Right renal cortex interstitium (tissue), 3 donors: ENCODE measurements at places on chromosomes 6 and 20. TPM values are rescaled to one million over a fixed set of nuclear protein-coding genes. Genes with fewer than 3 reads are reported as not detected.

Gene SAPCD1
- 2.1 TPM for polyA plus RNA-seq

Gene PACRG
- 20.7 TPM for polyA plus RNA-seq

Gene TFAP2A
- 27.9 TPM for polyA plus RNA-seq

Gene BMP2
- polyA plus RNA-seq, result 20.4 TPM

Gene PKHD1
- 25.1 TPM for polyA plus RNA-seq

Gene LTA
- polyA plus RNA-seq, result 0.15 TPM

Gene RUNX2
- polyA plus RNA-seq, result 3.1 TPM

Gene CD40
- polyA plus RNA-seq, result 6.5 TPM

Gene PI16
- polyA plus RNA-seq, result 1.4 TPM

Gene ZNF165
- 4.7 TPM for polyA plus RNA-seq

Gene CCN6
- 3.9 TPM for polyA plus RNA-seq

Gene BMP7
- polyA plus RNA-seq, result 71.8 TPM

Gene ABRACL
- 45.9 TPM for polyA plus RNA-seq

Gene C6orf15
- polyA plus RNA-seq, result not detected

Gene PROKR2
- not detected for polyA plus RNA-seq

Gene ARMC12
- polyA plus RNA-seq, result 0.48 TPM

Gene PNLDC1
- polyA plus RNA-seq, result 0.25 TPM

Gene SMLR1
- polyA plus RNA-seq, result 1.1 TPM

Gene OOEP
- polyA plus RNA-seq, result 0.51 TPM

Gene SLC52A3
- polyA plus RNA-seq, result 3.6 TPM

Gene RIMS1
- polyA plus RNA-seq, result 2.0 TPM

Gene SOX18
- polyA plus RNA-seq, result 6.5 TPM

Gene CD93
- polyA plus RNA-seq, result 39.5 TPM

Gene IRF4
- polyA plus RNA-seq, result 0.11 TPM

Gene MTFR2
- 2.4 TPM for polyA plus RNA-seq

Gene ITCH
- 51.4 TPM for polyA plus RNA-seq

Gene EPPIN
- polyA plus RNA-seq, result 0.32 TPM

Gene TMEM244
- not detected for polyA plus RNA-seq

Gene GINS1
- polyA plus RNA-seq, result 18.5 TPM

Gene SNX5
- 214 TPM for polyA plus RNA-seq

Gene PSMB9
- 8.0 TPM for polyA plus RNA-seq

Gene SRSF6
- 322 TPM for polyA plus RNA-seq

Gene TDRD6
- polyA plus RNA-seq, result 2.5 TPM

Gene ETV7
- polyA plus RNA-seq, result not detected

Gene CTAGE9
- not detected for polyA plus RNA-seq

Gene ADGRB3
- 4.6 TPM for polyA plus RNA-seq

Gene PRR18
- 0.35 TPM for polyA plus RNA-seq

Gene LAMA5
- 79.9 TPM for polyA plus RNA-seq

Gene GTSF1L
- polyA plus RNA-seq, result not detected

Gene PLN
- polyA plus RNA-seq, result 6.2 TPM

Gene UBR2
- 29.4 TPM for polyA plus RNA-seq

Gene SLC44A4
- 45.8 TPM for polyA plus RNA-seq
